ENCODE measurements at places on chromosomes 1 and 21.

DNA sequence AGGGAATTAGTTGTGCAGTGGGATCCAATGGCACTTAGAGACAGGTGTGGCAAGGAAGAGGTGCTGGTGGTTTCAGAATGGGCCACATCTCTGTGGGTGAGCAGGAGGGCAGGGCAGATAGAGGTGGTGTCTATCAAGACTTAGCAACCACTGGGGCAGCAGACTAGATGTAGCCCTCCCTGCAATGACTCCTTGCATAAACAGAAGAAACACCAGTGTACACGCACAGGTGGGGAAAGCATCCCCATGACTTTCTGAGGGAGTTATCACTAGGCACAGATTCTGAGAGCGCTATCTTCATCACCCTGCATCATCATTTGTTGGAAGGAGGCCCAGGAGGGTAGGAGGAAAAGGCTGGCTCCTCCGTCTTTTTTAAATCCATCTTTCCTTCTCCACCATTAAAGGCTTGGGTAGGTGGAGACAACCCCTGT is 58.4 kb downstream of the PLXNA2 start:
- DNase-seq, result no peak

- no peak for DNase-seq
These were observed 147.7 kb downstream of the MIS18A start for GRCh38 chr21:32131164-32131563.

- no peak for DNase-seq
These were observed 39.9 kb upstream of the BCL10 start for GRCh38 chr1:85316321-85316720.

DNA sequence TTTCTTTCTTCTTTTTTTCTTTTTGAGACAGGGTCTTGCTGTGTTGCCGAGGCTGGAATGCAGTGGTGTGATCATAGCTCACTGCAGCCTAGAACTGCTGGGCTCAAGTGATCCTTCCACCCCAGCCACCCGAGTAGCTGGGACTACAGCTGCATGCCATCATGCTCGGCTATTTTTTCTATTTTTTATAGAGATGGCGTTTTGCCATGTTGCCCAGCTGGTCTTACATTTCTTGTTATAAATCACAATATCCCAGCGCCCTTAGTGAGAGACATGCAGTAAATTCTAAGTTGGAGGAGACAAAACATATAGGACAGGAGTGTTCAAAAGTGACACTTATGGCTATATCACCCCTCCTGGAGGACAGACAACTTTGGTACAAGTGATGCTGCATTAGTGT is 31.3 kb upstream of the ACTN2 start:
- DNase-seq, result no peak

- no peak for DNase-seq
These were observed 13.7 kb downstream of the PABPC4 start for GRCh38 chr1:39562886-39563285.

GRCh38 chr1:177020851-177021589 is 143.5 kb downstream of the ASTN1 start:
- DNase-seq, result no peak

GRCh38 chr1:24555591-24556413 is at the start of gene NCMAP:
TSS of gene NCMAP (plus strand) at chr1:24556087. CDS start at chr1:24595431, 39,344 bp downstream.
- DNase-seq, result no peak

- peak; percentile 3 for DNase-seq
These were observed 205.6 kb downstream of the ATG4C start for GRCh38 chr1:62989497-62989896.

DNA sequence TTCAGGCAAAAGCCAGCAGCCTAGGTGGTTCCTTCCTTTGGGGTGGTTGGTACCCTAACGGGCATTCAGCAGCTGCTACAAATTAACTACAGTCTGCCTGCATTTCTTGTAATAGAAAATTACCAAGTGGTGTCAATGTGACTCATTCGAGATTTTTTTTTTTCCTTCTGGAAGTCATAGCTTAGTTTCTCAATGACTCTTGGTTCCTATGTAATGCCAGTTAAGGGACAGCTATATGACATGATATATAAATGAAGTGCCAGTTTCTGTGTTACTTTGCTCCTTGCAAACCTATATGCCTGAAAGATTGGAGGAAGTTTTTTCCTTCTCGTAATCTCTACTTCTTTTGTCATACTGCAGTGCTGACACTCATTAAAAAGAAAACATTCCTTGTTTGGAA is 2.6 kb downstream of the MGST3 start:
- no peak for DNase-seq

- no peak for DNase-seq
These were observed at the start of gene TMEM79 for GRCh38 chr1:156284112-156284511. TSS of gene TMEM79 (plus strand) at chr1:156284325. CDS start at chr1:156285227, 902 bp downstream.

GRCh38 chr1:29450591-29450990 is 214.3 kb downstream of the PTPRU start:
- DNase-seq, result no peak

DNA sequence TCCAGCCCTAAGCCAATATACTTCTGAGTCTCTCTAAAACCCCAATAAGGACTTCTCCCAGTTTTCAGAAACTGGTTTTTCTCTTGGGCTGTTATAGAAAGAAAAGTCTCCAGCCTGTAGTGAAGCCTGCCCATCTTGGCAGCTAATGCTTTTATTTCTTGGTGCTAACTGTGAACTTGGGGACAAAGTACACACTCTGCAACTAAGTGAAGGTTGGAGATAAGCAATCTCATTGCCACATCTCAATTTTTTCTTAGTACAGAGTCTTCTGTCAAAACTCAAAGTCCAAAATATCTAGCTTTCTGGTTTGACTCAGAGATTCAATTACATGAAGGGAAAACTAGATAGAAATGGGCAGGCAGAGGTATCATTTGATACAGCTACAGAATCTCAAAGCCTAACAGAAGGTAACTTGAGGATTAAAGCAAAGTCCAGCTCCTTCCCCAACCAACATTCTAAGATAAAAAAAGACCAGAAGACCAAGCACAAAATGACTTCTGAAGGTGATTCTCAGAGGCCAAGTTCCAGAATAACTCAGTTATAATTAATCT is 14.0 kb downstream of the AK2 start:
- DNase-seq, result no peak

- no peak for DNase-seq
These were observed 32.5 kb downstream of the ZNF648 start for GRCh38 chr1:182029002-182029378.

DNA sequence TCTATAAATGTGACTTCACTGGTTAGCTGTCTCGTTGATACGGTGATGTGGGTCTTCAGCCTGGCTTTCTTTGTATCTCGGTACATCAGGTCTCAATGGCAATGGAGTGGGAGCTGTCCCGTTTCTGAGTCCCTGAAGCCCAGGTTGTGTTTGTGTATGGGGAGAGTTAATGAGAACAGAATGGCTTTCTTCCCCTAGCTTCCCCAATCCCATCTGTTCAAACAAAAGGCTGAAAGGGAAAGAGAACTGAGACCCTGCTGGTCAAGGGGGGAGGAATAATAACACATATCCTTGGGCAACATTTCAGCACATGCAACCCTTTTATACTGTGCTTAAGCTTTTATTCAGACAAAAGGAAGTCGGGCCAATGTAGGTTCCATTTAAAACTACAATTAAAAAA is 28.4 kb upstream of the CASQ2 start:
- DNase-seq, result no peak

DNA sequence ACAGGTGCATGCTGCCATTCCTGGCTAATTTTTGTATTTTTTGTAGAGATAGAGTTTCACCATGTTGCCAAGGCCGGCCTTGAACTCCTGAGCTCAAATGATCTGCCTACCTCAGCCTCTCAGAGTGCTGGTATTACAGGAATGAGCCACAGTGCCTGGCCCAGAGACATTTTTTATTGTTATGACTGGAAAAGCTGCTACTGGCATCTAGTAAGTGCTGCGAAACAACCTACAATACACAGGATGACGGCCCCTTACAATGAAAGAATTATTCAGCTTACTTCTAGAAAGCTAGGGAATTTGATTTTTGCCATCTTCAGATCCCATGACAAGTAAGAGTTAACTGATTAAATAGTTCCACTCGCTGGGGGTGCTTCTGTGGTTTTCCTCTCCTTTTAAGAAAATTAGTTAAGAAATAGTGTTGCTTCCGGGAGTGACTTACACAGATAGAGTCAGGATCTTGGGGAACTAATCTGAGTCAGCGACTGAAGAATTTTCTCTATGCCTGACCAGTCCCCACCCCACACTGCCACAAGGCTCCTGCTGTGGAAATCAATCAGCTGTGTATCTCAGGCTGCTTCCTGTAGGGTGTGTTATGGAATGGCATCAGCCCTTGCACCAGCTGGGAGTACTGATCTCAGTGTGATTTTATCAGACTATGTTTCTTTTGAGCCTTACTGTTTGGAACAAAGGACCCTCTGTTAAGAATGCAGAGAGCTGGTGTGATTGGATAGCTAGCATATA is 93.0 kb upstream of the BMP8A start:
- peak; percentile 98 for DNase-seq

GRCh38 chr1:194133152-194133551 is 946.7 kb upstream of the B3GALT2 start:
- no peak for DNase-seq

GRCh38 chr1:21672478-21673276 is 3.5 kb upstream of the RAP1GAP start:
- DNase-seq, result no peak

- DNase-seq, result peak; percentile 98
These were observed 18.0 kb downstream of the TRIM62 start for GRCh38 chr1:33163621-33164519.

DNA sequence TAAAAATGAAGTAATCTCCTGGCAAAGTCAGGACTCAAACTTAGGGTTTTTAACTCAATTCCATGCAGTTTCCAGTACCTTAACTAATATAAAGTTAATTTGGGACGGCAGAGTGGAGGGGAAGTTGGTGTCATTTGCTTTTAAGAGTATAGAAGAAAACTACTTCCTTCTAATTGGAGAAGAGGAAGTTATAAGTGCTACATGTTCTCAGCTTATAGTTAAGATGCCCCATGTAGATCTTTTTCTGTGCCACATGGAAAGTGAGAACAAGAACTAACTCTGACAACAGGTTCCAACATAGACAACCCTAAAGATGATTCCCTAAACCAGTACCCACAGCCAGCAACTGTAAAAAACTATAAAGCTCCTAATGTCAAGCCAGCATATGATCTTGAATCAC is 11.5 kb downstream of the RRAGC start:
- no peak for DNase-seq

DNA sequence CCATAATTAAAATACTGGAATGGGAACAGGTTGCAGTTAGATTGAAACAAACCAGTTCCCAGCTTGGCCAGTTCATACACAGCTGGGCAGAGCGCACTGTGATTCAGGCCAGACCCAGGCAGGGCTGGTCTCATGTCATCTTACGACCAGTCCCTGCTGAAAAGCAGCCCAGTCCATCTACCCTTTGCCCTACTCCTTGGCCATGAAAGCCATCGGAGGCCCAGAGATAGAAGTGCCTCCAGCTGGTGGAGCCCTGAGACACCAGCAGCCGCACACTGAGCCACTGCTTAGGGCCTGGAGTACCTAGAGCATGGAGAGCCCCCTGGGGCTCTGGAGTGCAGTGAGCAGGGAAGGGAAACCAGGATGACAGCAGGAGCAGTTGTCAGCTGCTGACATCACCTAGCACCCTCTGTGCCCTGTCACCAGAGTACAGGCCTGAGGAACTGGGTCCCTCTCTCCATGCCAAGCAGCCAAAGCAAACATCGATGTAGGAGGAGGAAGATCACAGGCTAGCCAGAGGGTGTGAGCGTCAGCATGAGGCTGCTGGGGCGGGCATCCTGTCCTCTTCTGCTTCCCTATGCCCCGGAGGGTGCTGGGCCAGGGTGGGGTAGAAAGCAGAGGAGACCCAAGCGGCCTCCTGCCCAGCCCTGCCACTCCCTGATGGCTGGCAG is 34.2 kb upstream of the TMEM125 start:
- no peak for DNase-seq

DNA sequence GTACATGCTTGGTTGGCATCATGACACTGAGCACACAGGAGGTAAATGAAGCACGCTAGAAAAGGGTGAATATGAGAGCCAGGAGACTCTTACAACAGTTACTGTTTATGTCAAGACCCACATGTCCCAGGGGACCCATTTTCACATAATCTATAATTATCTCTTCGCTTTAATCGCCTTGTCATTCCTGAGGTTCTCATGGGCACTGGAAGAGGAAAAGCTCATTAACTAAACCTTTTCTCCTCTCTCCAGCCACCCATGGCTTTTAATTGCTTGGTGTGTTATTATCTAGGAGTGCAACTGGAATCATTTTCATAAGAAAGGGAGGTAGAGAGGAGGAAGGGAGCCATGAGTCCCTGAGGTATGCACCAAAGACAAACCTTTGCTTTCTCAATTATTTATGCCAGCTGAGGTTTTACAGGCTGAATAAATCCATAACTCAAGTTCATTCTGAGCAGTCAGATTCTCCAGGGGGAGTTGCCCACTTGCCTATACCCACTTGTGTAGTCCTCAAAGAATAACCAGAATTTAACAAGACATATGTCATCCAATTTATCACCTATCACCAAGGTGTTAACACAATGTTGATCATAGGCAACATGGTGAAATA is 77.4 kb downstream of the ACBD6 start:
- no peak for DNase-seq

- no peak for DNase-seq
These were observed 1.6 kb downstream of the PAX7 start for GRCh38 chr1:18632218-18632588.

- no peak for DNase-seq
These were observed 73.4 kb upstream of the ZNF678 start for GRCh38 chr1:227490001-227490400.

GRCh38 chr1:63343922-63344321 is 21.6 kb downstream of the FOXD3 start:
- no peak for DNase-seq

- peak; percentile 44 for DNase-seq
These were observed 256.7 kb upstream of the CACYBP start for GRCh38 chr1:174742805-174743653.

- peak; percentile 33 for DNase-seq
These were observed 627 bp downstream of the CERS2 start for GRCh38 chr1:150973836-150974579.

GRCh38 chr1:30811187-30811586 is 53.6 kb upstream of the LAPTM5 start:
- no peak for DNase-seq

- no peak for DNase-seq
These were observed 141.3 kb upstream of the IGSF21 start for GRCh38 chr1:17966341-17966740.

- DNase-seq, result no peak
These were observed 874.3 kb upstream of the ADAMTS5 start for GRCh38 chr21:27841084-27841672.

DNA sequence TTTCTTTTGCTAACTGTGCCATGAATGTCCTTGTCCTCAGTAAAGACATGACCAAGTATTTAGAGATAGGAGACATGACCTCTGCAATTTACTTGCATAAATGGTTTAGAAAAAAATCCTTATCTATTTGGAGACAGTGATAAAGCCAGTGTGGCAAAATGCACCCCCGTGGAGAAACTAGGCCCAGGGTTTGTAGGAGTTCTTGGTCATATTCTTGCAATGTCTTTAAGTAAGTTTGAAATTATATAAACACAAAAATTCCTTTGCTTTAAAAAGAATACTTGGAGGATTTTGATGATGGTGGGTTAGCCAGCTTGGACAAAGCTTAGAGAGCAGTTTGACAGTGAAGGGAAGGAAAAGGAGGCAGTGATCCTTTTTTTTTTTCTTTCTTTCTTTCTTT is 101.9 kb upstream of the SLC45A1 start:
- no peak for DNase-seq

GRCh38 chr1:234713440-234713839 is 103.5 kb upstream of the IRF2BP2 start:
- no peak for DNase-seq

- DNase-seq, result no peak
These were observed 33.8 kb downstream of the RSPH1 start for GRCh38 chr21:42461881-42462877.

- DNase-seq, result peak; percentile 45
These were observed 2.1 kb downstream of the SAMD11 start for GRCh38 chr1:925561-926421.

GRCh38 chr1:157193702-157194391 is 55.7 kb upstream of the ETV3 start:
- peak; percentile 77 for DNase-seq
